ENCODE measurements at places on chromosomes 11 and 22.

DNA sequence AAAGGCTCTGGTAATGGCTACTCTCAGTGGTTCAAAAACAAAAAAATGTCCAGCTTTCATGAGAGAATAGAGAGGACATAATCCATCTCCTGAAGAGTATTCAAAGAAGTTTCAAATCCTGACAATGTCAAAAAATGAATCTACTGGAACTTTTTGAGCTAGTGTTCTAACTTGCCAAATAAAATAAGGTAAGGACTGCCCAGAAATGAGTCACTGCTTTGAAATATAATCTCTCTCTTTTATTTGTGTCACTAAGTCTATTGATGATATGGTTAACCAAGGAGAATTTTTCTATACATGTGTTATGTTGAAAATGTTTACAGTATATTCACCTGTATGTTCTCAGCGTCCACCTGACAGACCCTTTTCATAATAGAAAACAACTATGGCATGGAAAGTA is 3.4 kb downstream of the GUCY1A2 start:
- DNase-seq: no peak

- no peak for DNase-seq
Observed at GRCh38 chr11:2670541-2671100, 29.2 kb downstream of the KCNQ1OT1 start.

DNA sequence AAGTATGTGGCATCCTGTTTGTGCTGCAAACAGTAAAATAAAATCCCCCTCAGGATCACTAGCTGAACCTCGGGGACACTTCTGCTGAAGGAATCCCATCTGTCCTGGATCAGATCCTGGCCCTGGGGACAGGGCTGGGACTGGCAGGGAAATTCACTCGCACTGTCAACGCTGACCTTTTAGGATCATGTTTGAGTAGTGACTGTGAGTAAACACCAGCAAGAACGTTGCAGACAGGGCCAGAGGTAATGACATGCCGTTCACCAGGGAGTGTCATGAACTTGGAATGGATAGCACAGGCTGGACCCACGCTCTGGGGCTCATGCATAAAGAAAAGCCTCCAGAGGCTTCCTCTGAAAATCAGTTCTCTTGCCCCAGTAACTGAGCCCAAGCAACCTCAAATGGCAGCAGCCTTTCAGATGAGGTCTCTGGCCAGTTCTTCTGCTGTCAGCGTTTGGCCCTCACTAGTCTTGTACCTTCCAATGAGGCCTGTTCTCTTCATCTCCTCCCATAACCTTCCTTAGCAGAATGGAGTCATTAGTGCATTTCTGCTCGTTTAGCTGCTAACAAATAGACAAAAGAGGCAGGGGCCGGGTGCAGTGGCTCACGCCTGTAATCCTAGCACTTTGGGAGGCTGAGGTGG is 51.0 kb upstream of the BARX2 start:
- DNase-seq: no peak

DNA sequence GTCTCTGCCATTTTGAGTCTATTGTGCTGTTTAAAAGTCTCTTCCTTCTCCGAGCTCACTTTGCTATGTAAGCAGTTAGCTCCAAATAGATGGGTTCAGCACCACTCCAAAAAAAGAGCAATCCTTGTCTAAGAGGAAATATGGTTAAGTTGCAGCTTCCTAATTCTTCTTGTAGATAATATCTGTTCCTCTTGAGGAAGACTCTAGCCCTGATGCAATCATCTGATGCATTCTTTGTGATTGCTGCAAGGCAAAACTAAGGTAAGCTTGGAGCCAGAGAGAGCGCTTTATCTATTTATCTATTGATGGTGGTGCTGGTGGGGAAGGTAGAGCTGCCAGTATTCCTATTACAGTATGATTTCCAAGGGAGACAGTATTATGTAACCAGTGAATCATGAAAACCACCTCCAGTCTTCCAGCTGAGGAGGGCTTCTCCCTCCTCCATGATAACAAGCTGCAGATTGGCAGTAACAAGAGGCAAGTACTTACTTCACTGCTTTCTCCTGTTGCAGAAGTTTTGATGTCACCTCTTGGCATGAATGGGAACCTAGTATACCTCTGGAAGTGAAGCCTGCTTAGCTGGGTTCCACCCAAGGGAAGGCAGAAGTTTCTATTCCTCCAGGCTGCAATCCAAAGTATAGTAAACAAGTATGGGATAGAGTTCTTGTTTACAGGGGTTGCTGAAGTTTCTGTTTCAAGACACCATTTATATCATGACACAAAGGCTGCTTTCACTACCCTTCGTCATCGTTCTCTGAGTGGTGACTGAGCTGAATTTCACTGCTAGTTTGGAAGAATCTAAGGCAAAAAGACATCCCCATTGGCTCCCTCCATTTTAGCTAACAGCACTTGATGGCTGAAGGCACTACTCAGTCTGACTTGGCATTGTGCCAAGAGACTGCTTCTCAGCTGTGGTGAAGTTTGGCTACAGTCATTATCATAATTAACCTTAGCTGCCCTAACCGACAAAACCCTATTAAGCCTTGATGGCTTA is 49.7 kb downstream of the FDX1 start:
- no peak for DNase-seq

DNA sequence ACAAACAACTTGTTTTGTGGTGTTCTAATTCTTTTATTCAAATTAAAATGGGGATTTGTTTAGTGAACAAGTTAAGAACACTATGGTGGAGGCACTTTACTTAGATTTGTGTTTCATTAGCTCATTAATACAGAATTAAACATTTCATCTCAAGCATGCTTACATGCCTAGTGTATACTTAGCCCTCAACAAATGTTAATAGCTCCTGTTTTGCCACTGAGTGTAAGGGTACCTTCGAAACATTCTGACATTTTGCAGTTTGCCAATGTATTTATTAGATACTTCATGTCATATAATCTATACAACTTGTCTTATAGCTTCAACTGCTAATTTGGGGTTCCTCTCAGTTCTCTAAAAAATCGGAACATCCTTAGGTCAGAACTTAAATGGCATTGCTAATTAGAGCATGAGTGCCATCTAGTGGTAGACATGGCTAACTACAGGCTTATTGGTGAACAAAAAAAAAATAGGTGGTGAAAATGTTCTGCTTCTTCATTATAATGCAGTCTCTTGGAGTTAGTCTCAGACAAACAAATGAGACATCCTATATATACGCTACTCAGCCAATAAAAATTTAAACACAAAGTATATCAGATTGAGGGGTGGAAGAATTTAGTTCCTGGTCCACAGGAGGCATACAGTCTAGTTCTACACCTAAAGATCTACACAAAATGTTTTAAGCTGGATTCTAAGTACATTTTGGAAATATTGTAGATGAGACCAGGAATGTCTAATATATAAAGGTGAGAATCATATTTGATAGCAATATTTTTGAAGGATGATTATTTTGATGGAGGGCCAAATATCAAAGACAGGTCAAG is 4.9 kb upstream of the CNTN5 start:
- DNase-seq: no peak

All from T-helper 22 cell (primary cell).